ENCODE measurements at places on chromosomes 3 and 15.

DNA sequence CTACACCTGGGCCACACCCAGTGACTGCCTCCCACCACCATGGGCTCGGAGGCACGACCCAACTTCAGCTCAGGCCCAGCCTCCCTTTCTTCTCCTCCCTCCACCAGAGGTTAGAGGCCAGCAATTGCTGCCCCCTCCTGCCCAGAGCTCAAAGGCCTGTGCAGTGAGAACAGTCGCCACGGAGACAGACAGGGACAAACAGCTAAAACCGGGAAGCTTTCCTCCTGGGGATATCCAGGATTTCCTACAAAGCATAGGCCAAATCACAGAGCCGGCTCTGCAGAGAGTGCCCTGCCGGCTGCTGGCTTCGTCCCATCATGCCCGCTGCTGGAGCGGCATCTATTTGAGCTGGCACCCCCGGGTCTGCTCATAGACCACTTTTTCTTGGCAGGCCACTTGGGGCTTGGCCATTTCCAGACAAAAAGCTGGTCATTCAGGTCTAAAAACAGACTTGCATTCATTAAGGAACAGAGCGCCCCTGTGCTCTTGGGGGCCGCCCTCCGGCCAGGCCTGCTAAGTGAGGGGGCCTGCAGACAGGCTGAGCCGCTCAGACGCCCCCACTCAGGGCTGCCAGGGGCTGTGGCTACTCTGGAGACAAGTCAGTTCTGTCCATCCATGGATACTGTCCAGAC lies 17.5 kb downstream of the GRAMD2A start:
- DNase-seq, result no peak

DNA sequence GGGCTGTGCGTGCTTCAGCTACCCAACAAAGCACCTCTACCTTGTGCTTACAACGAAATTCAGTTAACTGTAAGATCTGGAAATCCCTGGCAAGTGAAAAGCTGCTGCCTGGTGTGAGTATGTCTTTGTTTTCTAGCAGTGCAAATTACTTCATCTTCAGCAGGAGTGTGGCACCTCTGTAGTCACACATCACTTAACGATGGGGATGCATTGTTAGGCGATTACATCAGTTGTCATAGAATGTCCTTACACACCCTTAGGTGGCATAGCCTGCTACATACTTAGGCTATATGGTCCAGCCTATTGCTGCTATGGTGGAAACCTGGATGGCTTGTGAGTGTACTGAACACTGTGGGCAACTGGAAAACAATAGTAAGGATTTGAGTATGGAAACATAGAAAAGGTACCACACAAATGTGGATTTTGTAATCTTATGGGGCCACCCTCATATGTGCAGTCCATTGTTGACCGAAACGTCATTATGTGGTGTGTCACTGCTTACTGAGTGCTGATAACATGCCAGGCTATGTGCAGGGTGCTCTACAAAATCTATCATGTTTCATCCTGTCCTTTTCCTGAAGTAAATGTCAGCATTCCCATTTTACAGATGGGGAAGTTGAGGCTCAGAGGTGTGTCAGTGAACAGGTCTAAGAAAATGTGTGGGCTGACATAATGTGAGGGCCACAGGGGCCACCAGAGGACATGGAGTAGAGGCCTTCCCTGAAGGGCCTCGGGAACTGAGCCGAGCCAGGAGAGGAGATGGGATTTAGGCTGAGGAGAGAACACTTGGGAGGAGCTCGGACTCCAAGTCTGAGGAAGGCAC lies 173.5 kb downstream of the VGLL4 start:
- no peak for DNase-seq

GRCh38 chr3:124848300-124848699 lies 38.9 kb downstream of the ITGB5 start:
- DNase-seq, result no peak

DNA sequence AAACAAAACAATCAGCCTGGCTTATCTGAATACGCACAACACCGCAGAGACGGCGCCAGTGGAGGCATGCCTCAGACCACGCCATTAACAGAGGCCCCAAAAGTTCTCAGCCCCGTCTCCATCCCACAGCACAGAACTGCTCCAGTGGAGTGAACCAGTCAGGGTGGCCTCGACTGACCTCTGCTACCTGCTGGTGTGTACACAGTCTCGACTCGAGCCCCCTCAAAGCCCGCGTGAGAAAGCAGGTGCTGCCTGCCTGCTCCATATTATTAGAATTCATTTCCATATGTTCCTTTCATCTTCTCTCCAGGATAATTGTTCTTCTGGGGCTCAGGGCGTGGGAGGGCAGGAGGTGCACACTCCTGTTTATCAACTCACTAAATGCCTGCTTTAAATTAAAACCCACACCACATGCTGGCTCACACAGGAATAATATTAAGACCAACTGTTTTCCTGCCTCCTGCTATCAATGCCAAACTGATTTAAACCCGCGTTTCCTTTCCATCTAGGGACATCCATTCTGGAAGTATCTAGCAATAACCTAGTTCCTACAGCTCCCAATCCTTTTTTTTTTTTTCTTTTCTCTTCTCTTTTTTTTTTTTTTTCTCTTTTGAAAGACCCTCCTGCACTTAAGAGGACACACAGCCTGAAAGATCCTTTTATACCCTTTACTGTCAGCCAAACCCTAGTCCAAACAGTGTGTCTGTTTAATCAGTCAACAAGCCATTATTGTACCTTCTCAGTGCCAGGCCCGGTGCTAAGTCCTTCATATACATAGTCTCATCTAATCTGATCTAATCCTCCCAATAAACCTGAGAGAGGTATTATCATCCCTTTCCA lies 101.2 kb downstream of the TLE3 start:
- DNase-seq, result no peak

GRCh38 chr3:8652324-8652987 lies 7.9 kb upstream of the SSUH2 start:
- DNase-seq, result no peak

DNA sequence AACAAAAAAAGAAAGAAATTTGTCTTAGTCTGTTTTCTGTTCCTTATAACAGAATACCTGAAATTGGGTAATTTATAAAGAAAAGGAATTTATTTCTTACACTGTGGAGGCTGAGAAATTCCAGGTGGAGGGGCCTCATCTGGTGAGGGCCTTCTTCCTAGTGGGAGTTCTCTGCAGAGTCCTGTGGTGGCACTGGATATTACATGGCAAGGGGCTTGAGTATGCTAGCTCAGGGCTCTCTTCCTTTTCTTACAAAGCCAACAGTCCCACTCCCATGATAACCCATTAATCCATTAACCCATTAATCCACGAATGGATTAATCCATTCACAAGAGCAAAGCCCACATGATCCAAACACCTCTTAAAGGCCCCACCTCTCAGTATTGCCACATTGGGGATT lies 2.9 kb upstream of the SATB1 start:
- no peak for DNase-seq

DNA sequence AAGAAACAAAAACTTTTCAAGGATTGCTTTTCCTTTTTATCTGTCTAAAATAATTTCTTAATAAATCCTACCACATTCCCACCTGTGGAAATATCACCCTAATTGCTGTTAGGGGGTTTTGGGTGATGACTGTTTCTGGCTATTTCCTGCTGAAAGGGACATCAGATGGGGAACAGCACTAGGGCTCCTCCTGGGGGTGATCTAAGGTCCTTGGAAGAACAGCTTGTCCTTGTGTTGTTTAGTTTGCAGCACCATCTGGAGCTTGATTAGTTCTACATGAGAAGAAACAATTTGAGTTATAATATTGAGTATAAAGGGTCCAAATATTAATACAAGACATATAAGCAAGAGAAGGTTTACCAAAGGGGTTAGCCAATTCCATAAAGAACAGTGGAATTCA lies 18.7 kb downstream of the OR5H15 start:
- no peak for DNase-seq

DNA sequence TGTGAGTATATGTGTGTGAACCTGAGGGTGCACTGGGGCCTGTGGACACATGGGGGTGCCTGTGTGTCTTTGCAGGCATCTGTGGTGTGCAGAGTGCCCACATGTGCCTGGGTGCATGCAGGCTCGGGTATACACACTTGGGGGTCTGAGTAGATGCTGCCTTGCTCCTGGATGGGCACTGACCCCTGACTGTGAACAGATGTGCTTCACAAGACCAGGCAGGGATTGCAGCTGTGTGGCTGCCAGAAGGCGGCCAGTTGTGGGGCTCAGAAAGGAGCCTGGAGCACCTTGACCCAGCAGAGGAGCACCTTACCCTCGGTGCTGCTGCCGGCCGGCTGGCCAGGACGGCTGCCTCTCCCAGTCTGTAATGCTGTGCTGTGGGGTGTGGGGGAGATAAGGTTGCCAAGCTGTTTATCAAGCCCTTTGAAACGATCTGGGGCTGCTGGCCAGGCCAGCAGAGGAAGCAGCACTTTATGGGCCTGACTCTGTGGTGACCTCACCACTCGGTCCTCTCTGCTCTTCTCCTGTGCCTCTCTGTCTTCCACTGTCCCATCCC lies 55.5 kb upstream of the MRPS22 start:
- DNase-seq, result no peak

DNA sequence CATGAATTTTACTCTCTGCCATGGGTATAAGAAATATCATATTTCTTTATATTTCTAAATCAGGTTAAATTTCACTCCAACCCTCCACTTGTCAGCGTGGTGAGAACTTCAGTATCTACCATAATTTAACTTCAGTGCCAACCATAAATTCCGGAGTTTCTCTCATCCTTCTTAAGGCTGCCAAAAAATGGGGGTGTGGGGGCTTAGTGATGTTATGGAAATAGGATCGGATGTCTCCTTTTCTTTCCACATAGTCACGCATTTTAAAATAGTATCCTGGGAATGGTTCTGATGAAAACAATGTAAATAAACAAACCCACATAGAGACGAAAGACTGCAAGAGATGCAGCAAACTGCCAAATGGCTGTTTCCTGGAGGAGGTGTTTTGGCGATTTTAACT lies 12.9 kb upstream of the FAM3D start:
- no peak for DNase-seq

GRCh38 chr15:85097725-85098124 lies 116.1 kb downstream of the PDE8A start:
- no peak for DNase-seq

DNA sequence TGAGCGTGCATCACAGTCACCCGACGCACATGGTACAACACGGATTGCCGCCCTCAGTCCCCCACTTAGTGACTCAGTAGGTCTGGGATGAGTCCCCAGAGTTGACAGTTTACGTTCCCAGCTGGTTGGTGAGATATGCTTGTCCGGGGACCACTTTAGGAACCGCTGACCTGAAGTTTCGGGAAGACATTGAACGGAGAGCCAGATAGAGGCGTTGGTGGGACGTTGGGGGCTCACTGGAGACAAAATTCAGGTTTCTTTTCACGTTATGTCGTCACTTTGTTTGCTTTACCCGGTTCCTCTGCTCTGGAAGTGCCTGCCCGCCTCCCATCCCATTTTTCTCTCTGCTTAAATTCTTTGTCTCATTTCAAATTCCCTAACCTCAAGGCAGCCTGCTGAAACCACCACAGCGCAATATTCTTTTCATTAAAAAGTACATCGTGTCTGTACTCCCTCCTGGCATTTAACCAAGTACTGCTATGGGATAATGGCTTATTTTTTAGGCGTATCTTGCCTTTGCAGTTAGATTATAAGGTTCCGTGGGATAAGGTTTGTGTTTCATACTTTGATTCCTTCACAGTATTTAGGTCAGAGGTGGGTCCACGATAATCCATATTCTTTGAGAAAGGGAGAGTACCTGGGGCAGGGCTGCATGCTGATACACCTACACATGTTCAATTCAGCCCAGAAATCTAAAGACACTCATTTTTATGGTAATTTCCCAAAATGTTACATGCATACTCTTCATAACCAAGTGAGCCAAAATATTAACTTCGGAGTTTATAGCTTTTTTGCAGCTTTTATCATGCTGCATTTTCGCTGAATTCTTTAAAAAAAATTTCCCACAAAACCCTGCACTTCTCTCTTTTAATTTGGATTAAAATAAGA lies 921 bp downstream of the LMLN start:
- DNase-seq, result peak; percentile 58

- no peak for DNase-seq
Observed at GRCh38 chr15:33242669-33243191, 48.2 kb upstream of the FMN1 start.

GRCh38 chr3:147385059-147386012 lies 21.0 kb downstream of the ZIC4 start:
- DNase-seq, result no peak

GRCh38 chr15:59176653-59177316 lies 29.9 kb upstream of the LDHAL6B start:
- no peak for DNase-seq

- DNase-seq, result no peak
Observed at GRCh38 chr15:52023169-52023922, 4.3 kb downstream of the MAPK6 start.

GRCh38 chr3:149579838-149580542 lies 77.8 kb downstream of the WWTR1 start:
- no peak for DNase-seq

- no peak for DNase-seq
Observed at GRCh38 chr3:114060906-114061655, 4.5 kb downstream of the QTRT2 start.

DNA sequence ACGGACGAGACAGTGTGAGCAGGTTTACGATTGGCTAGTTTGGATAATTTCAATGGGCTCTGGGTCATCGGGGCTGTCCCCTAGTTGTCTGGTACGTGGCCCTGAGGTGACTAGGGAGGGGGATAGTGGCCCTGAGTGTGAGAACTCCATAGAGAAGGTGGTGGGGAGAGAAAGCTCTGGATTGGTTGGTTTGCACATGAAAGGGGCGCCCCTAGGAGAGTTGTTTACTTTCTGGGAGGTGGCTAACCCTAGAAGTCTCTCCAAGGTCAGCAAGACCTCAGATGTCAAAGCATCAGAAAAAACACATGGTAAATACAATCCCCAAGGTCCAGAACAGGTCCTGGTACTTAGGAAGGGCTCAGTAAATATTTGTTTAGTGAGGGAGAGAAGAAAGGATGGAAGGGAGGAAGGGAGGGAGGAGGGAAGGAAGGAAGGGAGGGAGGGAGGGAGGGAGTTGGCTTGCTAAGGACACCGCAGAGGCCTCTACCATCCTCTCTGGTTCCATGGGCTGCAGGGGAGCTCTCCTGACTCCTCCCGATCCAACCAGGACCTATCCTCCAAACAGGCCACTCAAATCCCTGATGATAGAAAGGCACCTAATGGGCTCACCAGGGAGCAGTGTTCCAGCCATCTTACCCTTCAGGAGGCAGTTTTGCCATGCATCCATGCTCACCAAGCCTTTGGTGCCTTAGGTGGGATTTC lies 3.0 kb upstream of the TRH start:
- DNase-seq, result no peak

DNA sequence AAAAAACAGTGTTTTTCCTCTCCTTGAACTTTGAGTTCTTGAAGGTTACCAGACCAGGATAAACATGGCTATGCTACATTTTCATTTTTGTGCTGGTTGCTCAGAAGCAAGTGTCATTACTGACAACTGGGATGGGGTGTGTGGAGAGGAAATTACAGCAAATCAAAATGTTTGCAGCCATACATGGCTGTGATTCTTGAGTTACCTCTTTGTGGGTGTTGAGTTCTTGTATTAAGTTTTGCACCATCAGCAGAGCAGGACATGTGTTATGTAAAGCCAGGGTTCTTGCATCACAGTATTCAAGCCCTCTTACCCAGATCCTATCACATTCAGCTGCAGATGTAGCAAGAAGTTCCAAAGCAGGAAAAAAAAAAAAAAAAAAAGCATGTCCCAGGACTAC lies 53.9 kb upstream of the ATOSA start:
- DNase-seq, result no peak

Data from activated naive CD8-positive, alpha-beta T cell treated with anti-CD3 and anti-CD28 coated beads, Interleukin-2, amount 50 U/mL, for 24 hours (primary cell).